Articular chondrocyte of knee joint (primary cell): ENCODE measurements at places on chromosomes 3 and 15. TPM values are rescaled to one million over a fixed set of nuclear protein-coding genes. Genes with fewer than 3 reads are reported as not detected.

SLC6A1 gene
- under 0.01 TPM in 1 of 2 replicates, not detected in the other for total RNA-seq

CADPS gene
- under 0.01 TPM in 1 of 2 replicates, not detected in the other for total RNA-seq

CKMT1B gene
- not detected in 2 replicates for total RNA-seq

TMEM207 gene
- total RNA-seq, result not detected in 2 replicates

TM4SF18 gene
- total RNA-seq, result 0.65 and 0.86 TPM in 2 replicates

SUSD5 gene
- 23.9 and 31.5 TPM in 2 replicates for total RNA-seq

CPN2 gene
- total RNA-seq, result under 0.01 TPM in 1 of 2 replicates, not detected in the other

PLSCR5 gene
- not detected in 2 replicates for total RNA-seq

RPL15 gene
- total RNA-seq, result 2,341 and 2,626 TPM in 2 replicates

MYNN gene
- 24.6 and 27.6 TPM in 2 replicates for total RNA-seq

DAZL gene
- 0.22 TPM in 1 of 2 replicates, not detected in the other for total RNA-seq

NFKBIZ gene
- 46.9 and 127 TPM in 2 replicates for total RNA-seq

MYL3 gene
- 0.65 TPM in 1 of 2 replicates, not detected in the other for total RNA-seq

TMEM62 gene
- 19.2 and 21.0 TPM in 2 replicates for total RNA-seq

HEMK1 gene
- 11.1 and 12.2 TPM in 2 replicates for total RNA-seq

RYR3 gene
- not detected in 2 replicates for total RNA-seq

RTP1 gene
- not detected in 2 replicates for total RNA-seq

TRIM71 gene
- total RNA-seq, result not detected in 2 replicates

UNC13C gene
- total RNA-seq, result not detected in 2 replicates

CTXN2 gene
- not detected in 2 replicates for total RNA-seq

ARID3B gene
- 2.4 and 2.8 TPM in 2 replicates for total RNA-seq

BFSP2 gene
- not detected in 2 replicates for total RNA-seq

GRIP2 gene
- 0.65 and 1.6 TPM in 2 replicates for total RNA-seq

PROS1 gene
- total RNA-seq, result 51.7 and 59.1 TPM in 2 replicates

VPS13C gene
- 119 and 126 TPM in 2 replicates for total RNA-seq

TIPARP gene
- 33.1 and 71.2 TPM in 2 replicates for total RNA-seq

PRICKLE2 gene
- 29.8 and 42.0 TPM in 2 replicates for total RNA-seq
